HCEC 1CT (cell line): ENCODE measurements at places on chromosomes 4 and X.
A peak's percentile ranks its signal among the peaks of the same experiment; 100 is the strongest.

DNA sequence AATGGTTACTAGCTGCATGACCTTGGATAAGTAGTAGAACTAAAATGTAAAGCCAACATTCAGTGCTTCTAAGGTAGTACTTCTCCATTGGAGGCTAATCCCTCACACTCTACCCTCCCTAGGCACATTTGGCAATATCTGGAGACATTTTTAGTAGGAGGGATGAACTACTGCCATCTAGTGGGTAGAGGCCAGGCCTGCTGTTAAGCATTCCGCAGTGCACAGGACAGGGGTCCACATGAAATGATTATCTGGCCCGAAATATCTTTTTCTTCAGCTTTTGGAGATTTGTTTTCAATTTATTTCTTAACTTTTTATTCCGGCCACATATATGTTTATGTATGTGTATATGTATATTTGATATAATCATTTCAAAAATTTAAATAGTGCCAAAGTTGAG, 36.0 kb upstream of the SPANXC start:
- DNase-seq = peak; percentile 13

- no peak for DNase-seq
Measured at GRCh38 chrX:9486786-9487387, 22.0 kb downstream of the TBL1X start.

DNA sequence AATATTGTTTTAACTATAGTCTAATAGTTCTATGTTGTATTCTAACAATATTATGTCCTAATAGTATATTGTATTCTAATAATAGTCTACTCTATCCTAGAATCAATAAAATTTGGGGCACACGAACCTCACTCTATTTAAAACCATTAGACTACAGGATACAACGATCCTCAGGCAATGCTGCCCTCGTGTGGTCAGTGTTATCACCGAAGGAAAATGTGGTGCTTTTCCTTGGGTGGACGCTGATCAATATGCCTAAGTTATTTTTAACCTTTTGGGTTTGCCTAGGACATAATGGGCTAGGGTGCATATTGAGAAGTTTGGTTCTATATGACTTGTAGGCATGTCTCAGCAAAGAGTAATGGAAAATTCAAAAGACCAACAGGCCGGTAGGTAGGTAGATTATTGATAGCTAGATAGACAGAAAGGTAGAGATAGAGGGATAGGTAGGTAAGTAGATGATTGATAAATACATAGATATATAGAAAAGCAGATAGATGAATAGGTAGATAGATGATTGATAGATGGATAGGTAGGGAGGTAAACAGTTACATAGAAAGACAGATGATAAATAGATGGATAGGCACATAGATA, 75.1 kb downstream of the PRKX start:
- peak; percentile 16 for DNase-seq

- DNase-seq = no peak
Measured at GRCh38 chr4:186473933-186474332, 81.4 kb downstream of the MTNR1A start.

GRCh38 chr4:180081072-180081471, 2162.1 kb upstream of the TENM3 start:
- DNase-seq = no peak

- DNase-seq = peak; percentile 9
Measured at GRCh38 chr4:87073199-87074120, 138.6 kb downstream of the AFF1 start.

GRCh38 chr4:118224243-118224829, 128.5 kb downstream of the PRSS12 start:
- peak; percentile 50 for DNase-seq
